Esophagus muscularis mucosa (tissue), 4 donors: ENCODE measurements at places on chromosomes 12 and 14.

DNA sequence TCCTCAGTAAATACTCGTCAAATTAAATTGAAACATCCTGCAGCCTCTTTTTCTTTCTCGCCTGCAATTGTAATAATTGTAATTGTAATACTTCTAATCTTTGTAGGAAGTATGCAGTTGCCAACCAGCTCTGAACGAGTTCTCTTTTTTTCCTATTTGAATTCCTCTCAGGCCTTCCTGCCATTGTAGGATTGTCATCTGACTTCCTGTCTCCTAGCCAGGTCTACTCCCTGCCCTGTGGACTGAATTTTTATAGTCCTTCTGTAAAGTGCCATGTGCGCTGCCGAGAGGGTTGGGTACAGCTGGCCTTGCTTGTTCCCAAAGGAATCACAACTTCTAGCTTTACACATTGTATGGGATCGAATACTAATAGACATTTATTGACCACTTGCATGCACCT, 183.3 kb downstream of the SSPN start:
- DNase-seq, result no peak
- no peak overlapping the region for H3K4me3 ChIP-seq
- H3K4me1 ChIP-seq, result no peaks in the 10 kb centered on the region
- no peak overlapping the region for H3K27ac ChIP-seq
- H3K27me3 ChIP-seq, result no peaks in the 10 kb centered on the region
- no peaks in the 10 kb centered on the region for H3K36me3 ChIP-seq

DNA sequence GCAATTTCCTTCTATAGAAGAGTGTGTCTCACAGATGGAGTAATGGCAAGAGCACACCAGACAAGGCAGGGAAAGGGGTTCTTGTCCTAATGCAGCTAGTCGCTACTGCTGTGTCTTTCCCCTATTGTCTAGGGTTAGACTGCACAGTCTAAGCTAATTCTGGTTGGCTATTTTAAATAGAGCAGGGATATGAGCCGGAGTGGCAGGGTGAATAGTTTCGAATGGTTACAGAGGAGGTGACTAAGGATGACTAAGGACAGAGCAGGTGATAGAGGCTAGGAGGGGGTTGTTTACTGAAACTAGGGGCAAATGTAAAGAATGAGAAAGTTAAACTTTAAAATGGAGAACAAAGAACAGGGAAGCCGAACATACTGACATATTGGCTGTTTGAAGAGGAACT, 25.6 kb upstream of the CPNE8 start:
- DNase-seq, result no peak
- H3K4me3 ChIP-seq, result no peak overlapping the region
- H3K4me1 ChIP-seq, result no peaks in the 10 kb centered on the region

GRCh38 chr14:54725998-54726397, 159.1 kb downstream of the SAMD4A start:
- H3K27me3 ChIP-seq, result no peaks in the 10 kb centered on the region
- no peak for DNase-seq
- no peaks in the 10 kb centered on the region for H3K36me3 ChIP-seq
- no peak overlapping the region for H3K4me3 ChIP-seq

- H3K4me1 ChIP-seq, result no peaks in the 10 kb centered on the region
- no peaks in the 10 kb centered on the region for H3K36me3 ChIP-seq
- no peaks in the 10 kb centered on the region for H3K27me3 ChIP-seq
- H3K4me3 ChIP-seq, result no peak overlapping the region
- no peak overlapping the region for H3K27ac ChIP-seq
Measured at GRCh38 chr12:118603610-118604361, 227.4 kb downstream of the SUDS3 start.

DNA sequence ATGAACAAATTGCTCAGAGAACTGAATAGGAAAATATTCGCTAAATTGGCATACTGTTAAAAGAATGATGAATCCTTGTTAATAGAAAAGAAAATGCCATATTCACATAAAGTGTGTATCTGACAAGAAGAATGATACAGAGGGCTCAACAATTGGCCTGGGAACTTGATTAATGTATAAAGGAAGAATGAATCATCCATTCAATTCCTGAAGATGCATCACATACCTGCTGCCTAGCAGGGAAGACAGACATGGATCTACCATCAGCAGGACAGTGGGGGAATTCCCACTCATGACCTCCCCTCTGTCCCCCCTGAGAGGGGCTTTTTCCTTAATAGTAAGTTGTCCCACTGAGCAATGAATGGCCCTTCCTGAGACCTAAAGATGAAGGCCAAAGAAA, 13.5 kb downstream of the PTPN21 start:
- no peak for DNase-seq
- H3K27me3 ChIP-seq, result no peaks in the 10 kb centered on the region
- peaks cover 11% of the 10 kb centered on the region for H3K36me3 ChIP-seq

- H3K27ac ChIP-seq, result no peak overlapping the region
Measured at GRCh38 chr12:109677279-109677691, 36.3 kb upstream of the FAM222A start.

DNA sequence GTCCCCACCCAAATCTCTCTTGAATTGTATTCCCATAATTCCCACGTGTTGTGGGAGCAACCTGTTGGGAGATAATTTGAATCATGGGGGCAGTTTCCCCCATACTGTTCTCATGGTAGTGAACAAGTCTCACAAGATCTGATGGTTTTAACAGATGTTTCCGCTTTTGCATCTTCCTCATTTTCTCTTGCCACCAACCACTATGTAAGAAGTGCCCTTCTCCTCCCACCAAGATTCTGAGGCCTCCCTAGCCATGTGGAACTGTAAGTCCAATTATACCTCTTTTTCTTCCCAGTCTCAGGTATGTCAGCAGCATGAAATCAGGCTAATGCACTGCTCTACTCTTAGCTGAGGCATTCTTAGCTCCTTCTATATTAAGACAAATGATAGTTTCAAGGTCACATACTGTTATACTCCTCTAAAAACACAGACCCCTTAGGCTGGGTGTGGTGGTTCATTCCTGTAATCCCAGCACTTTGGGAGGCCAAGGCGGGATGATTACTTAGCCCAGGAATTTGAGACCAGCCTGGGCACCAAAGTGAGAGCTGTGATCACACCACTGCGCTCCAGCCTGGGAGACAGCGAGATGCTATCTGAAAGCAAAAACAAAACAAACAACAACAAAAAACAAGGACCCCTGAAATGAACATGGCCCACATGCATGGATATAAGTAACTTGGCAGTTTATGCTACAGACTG, 3.6 kb downstream of the SCAF11 start:
- H3K4me1 ChIP-seq, result peaks cover 47% of the 10 kb centered on the region
- H3K36me3 ChIP-seq, result peaks cover 4% of the 10 kb centered on the region
- DNase-seq, result no peak
- H3K27ac ChIP-seq, result no peak overlapping the region
- H3K27me3 ChIP-seq, result no peaks in the 10 kb centered on the region

- no peaks in the 10 kb centered on the region for H3K4me1 ChIP-seq
- no peak overlapping the region for H3K27ac ChIP-seq
- no peak for DNase-seq
- no peak overlapping the region for H3K4me3 ChIP-seq
- H3K36me3 ChIP-seq, result no peaks in the 10 kb centered on the region
- no peaks in the 10 kb centered on the region for H3K27me3 ChIP-seq
Measured at GRCh38 chr14:79965896-79966295, 245.4 kb downstream of the DIO2 start.

GRCh38 chr12:56297400-56297799, 2.7 kb downstream of the CS start:
- no peak for DNase-seq
- peaks cover 72% of the 10 kb centered on the region for H3K4me1 ChIP-seq
- no peaks in the 10 kb centered on the region for H3K36me3 ChIP-seq
- H3K4me3 ChIP-seq, result no peak overlapping the region
- no peaks in the 10 kb centered on the region for H3K27me3 ChIP-seq
- H3K27ac ChIP-seq, result no peak overlapping the region
